ENCODE measurements at places on chromosomes 4 and X. TPM values are rescaled to one million over a fixed set of nuclear protein-coding genes. Genes with fewer than 3 reads are reported as not detected.

NPY1R gene
- 0.09 TPM for total RNA-seq

GEMIN8 gene
- 11.4 TPM for total RNA-seq

PLAC1 gene
- not detected for total RNA-seq

TCP11X2 gene
- not detected for total RNA-seq

DNA sequence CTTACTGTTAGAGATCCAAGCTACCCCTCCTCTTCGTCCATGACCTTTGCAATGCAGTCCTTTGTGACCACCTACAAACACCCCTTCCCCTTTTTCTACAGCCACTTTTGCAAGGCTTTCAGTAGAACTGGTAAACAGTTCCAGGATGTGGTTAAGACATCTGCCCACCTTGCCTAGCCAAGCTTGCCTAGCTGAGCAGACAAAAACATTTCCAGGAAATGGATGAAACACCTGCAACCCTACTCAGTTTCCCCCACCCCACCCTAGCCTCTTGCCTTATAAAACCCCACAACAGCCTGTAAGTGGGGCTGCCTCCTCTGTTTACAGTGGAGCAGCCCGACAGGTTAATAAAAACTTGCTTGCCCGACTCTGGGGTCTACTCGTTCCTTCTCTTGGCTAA, 133.8 kb downstream of the ZC4H2 start:
- no peak for DNase-seq

DNA sequence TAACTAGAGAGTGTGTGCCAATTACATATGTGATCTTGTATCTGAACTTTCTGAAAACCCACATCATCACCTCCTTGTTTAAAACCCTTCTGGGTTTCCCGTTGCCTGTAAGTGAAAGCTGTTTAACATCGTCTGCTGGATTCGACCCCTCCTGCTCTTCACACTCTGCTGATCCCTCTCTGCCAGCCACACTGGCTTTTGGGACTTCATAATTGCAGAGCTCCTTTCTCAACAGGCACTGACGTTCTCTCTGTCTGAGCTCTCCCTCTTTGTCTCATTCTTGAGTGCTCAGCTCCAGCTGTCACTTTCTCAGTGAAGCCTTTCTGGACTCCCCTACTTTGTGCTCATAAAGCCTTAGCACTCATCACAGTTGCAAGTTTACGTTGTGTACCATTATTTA, 153.9 kb downstream of the CEP135 start:
- DNase-seq: no peak
